RPMI7951 (cell line): ENCODE measurements at places on chromosomes 6 and 20. TPM values are rescaled to one million over a fixed set of nuclear protein-coding genes. Genes with fewer than 3 reads are reported as not detected.

The TFAP2C gene
- 104 and 106 TPM in 2 replicates for total RNA-seq

The BPIFA1 gene
- not detected in 2 replicates for total RNA-seq

DNA sequence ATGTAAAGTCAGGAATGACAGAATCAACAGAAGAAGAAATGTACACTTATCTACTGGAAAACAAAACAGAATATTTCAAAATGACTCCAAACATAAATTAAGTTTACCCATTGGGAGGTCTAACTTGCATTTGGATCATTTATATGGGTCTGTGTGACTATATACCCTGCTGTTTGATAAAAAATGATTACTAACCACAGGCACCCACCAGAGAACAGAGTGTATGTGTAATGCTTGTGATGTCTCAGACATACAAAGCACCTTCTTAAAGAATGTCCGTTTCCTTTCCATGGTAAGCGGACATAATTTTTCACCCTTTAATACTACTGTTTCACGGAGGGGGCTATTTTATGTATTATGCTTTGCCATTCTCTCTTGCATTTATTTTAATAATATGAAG is 19.2 kb downstream of the SIM1 start:
- DNase-seq: no peak

GRCh38 chr6:13613029-13613594 is 2.0 kb upstream of the NOL7 start:
- no peak for DNase-seq

- DNase-seq: no peak
Measured at GRCh38 chr20:15012566-15012965, 675.2 kb upstream of the FLRT3 start.
